ENCODE measurements at places on chromosomes 1 and 21. TPM values are rescaled to one million over a fixed set of nuclear protein-coding genes. Genes with fewer than 3 reads are reported as not detected.

S100A1 gene
- 7.5 TPM for total RNA-seq

DNA sequence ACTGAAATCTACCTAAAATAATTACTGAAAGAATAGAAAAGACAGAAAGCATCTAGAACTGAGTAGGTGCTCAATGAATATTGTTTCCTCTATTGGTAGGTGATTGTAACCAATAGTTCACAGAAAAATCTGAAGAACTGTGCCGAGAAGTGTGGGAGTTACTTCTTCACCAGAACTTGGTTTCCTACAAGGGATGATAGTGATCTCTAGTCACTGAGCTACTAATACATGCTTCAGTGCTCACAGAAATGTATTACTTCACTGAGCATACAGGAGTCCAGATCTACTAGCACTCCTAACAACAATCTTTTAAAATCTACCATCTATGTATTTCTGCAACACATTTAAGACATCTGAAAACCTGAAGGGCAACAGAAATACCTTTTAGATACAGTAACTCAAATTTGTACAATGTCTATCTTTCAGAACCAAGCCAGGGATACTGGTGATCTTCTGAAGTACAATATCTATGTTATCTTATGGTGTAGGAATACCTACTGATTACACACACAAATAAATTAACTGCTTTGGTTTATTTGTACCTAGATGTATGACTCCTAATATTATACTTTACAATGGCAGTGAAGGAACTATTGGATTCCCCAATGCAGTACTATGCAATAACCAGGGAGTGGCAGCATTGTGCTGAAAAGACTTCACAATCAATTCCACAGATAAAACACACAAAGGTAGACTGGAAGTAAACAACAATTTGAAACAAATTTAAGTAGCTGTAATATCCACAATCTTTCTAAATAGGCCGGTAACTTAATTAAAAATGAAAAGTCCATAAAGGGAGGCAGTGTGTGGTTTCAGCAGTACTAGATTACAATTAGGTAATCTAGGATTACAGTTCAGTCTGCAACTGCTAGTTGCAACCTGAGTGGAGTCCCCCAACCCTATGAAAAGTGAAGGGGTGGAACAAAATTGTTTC, 243.0 kb downstream of the SLC45A1 start:
- no peaks in the 10 kb centered on the region for H3K4me1 ChIP-seq
- no peak overlapping the region for H3K27ac ChIP-seq
- DNase-seq, result no peak
- H3K36me3 ChIP-seq, result no peaks in the 10 kb centered on the region

DNA sequence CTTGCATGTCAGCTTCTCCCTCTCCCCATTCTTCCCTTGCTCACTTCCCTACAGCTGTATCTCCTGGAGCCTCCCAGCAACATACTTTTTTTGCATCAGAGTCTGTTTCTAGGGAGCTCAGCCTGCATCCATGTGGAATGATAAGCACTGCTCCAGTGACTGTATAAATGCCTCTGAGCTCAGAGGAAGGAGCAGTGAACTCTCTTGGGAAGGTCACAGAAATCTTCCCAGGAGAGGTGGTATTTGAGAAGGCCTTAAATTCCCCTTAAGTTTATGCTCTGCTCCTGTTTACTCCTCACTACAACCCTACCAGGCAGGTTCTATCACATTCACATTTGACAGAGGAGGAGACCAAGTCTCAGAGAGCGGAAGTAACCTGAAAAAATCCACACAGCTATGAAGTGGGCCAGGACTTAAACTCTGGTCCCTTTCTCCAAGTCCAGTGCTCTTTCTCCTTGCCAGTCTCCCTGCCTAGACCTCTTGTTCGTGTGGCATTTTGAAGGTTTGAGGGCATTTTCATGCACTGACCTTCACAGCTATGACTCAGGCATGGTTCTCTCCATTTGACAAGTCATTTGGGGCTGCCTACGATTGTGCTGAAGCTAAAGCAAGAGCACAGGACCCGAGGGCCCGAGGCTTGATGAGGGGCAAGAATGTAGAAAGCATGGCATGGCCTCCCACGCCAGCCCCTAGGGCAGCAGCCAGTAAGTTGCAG, 5.6 kb upstream of the UBXN10 start:
- no peak overlapping the region for H3K4me3 ChIP-seq
- peaks cover 42% of the 10 kb centered on the region for H3K4me1 ChIP-seq
- peak overlapping the region; percentile 75 for H3K27ac ChIP-seq
- no peaks in the 10 kb centered on the region for H3K27me3 ChIP-seq
- no peaks in the 10 kb centered on the region for H3K36me3 ChIP-seq
- DNase-seq, result no peak

- H3K4me3 ChIP-seq, result no peak overlapping the region
- H3K4me1 ChIP-seq, result peaks cover 34% of the 10 kb centered on the region
- H3K36me3 ChIP-seq, result peaks cover 27% of the 10 kb centered on the region
- DNase-seq, result no peak
These were observed 5.7 kb downstream of the FBLIM1 start for GRCh38 chr1:15764269-15764764.

DNA sequence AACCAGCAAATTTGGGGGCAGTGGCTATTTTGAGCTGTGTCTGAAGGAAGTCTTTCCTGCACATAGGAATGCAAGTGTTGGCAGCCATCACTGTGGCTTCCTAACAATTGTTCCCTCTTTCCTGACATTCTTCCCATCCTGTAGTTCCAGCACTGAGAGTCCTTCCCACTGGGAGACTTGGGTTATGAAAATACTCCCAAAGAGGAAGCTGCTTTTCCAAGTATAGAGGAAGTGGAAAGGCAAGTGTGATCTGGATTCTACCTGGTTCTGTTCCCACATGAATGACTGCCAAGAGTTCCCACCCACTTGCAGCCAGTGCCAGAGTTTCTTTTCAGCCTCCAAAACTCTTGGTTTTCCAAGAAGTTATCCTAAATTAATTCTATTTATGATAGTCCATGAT, 98.5 kb upstream of the CD53 start:
- no peaks in the 10 kb centered on the region for H3K27me3 ChIP-seq
- H3K4me3 ChIP-seq, result no peak overlapping the region
- no peak overlapping the region for H3K27ac ChIP-seq
- DNase-seq, result no peak
- no peaks in the 10 kb centered on the region for H3K36me3 ChIP-seq

GPR37L1 gene
- total RNA-seq, result 0.36 TPM

DNA sequence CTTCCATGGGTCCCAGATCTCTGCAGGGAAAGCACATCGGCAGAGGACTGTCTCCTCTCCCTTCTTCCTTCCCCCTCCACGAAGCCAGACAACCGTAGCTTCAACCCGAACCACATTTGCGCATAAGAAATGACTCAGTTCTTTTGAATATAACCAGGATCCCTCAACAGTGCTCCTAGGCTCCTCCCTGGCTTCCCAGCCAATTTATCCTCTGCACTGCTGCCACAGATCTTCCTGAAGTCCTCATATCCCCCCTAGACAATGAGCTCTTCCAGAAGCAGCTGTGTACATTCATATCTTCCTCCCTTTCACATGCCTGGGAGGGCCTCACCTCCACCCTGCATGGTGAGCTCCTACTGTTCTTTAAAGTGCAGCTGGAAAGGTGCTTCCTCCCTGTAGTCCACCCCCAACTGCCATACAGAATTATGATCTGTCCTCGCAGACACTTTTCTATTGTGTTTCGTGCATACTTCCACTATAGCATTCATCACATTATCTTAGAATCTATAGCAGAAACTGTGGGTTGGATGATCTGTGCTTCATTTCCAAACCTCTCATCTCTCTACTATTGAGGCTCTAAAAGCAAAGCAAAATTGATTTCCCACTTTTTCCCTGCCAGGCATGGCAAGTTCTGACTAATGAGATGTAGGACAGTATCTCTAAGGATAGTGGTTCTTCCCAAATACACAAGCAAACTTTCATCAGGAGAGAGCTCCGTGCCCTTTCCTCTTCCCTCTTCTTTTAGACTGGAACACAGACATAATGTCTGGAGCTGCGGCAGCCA, 179.3 kb upstream of the HMGB4 start:
- no peak overlapping the region for H3K4me3 ChIP-seq
- H3K4me1 ChIP-seq, result no peaks in the 10 kb centered on the region
- H3K36me3 ChIP-seq, result no peaks in the 10 kb centered on the region
- no peaks in the 10 kb centered on the region for H3K27me3 ChIP-seq
- no peak for DNase-seq

- no peak overlapping the region for H3K4me3 ChIP-seq
- H3K4me1 ChIP-seq, result no peaks in the 10 kb centered on the region
- H3K27ac ChIP-seq, result no peak overlapping the region
- no peaks in the 10 kb centered on the region for H3K27me3 ChIP-seq
- DNase-seq, result no peak
These were observed 199.6 kb downstream of the LTN1 start for GRCh38 chr21:28793043-28793442.

Measured in sigmoid colon (tissue), 7 donors.